NCI-H748 treated with DMSO at 0.1 percent for 48 hours (cell line): ENCODE measurements at places on chromosomes 1 and 21.

DNA sequence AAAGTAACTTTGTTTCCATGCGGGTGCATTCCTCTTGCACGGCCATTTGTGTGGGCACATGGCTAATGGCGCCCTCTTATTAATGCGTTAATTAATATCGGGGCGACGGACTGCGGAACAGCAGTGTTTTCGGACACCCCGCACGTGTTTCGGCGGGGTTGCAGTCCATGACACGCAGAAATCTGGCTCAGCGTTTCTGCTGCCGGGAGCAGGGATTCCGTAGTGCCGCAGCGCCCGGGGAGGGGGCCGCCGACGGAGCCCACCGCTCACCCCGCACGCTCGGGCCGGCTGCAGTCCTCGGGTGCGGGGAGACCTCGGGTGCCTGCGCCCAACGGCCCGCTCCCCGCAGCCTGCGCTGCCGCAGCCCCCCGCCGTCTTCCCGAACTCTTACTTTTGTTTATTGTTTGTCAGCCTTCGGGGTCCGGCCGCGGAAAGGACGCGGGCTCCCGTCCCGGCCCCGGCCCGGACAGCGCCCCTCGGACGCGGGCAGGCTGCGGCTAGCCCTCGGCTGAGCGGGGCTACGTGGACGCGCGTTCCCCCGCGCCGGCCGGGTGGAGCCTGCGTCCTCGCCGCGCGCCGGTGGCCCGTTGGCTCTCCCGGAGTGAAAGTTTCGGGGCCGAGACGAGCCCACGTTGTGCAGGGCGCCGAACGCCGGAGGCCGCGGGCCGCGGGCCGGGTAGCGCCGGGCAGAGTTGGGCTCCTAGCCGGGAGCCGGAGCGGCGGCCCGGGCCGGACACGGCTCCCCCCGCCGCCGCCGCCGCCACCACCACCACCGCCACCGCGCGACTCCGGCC, 849 bp downstream of the NFIA start:
- no peak for DNase-seq

GRCh38 chr1:60573121-60573520, 499.6 kb upstream of the C1orf87 start:
- no peak for DNase-seq

DNA sequence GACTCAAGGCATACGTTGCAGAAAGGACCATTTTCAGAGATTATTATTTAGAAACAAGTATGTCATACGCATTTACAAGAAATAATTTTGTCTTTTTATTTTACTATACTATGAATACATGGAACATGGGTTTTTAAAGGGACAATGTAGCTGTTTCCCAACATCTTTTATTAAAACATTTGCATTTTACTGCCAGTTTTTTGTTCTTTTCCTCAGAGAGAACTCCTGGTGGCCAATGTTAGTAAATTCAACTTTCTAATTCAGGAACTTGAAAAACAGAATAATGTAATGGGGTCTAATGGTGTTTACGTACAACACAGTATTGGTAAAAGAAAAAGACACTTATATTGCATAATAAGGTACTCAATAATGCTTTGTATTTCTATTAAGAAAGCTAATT, 14.9 kb downstream of the PRDM2 start:
- no peak for DNase-seq

DNA sequence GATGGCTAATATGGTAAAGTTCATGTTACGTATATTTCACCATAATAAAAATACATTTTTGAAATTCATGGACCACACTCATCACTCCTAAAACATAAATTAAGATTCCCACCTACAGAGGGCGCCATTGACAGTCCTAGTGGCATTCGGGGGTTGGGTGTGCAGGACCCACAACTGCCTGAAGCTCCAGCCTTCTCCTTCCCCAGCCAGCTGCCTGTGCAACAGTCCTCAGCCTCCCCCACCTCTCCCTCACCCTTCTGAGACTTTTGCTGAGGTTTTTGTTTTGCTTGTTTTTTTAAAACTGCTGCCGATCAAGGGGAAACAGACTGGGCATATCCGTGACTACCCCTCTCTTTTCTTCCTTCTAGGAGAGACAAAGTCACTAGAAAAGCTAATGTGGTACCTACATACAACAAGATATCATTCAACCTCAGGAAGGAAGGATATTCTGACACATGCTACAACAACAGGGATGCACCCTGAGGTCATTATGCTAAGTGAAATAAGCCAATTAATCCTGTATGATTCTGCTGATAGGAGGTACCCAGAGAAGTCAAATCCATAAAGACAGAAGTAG, 9.2 kb upstream of the EVA1C start:
- DNase-seq: peak; percentile 43

GRCh38 chr21:29224006-29224405, 74.7 kb upstream of the BACH1 start:
- DNase-seq: no peak

DNA sequence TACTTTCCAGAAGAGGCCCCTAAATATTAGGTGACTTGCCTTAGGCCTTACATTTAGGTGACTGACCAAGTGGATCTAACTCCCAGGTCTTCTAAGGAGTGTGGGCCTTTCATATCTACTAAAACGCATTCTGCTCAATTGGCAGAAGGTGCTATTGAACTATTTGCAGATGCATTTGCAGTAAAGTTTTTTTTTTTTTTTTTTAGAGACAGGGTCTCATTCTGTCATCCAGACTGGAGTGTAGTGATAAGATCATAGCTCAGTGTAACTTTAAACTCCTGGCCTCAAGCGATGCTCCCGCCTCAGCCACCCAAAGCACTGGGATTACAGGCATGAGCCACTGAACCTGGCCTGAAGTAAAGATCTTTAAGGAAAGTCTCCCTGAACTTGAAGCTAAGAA, 13.0 kb upstream of the ACBD6 start:
- DNase-seq: no peak

DNA sequence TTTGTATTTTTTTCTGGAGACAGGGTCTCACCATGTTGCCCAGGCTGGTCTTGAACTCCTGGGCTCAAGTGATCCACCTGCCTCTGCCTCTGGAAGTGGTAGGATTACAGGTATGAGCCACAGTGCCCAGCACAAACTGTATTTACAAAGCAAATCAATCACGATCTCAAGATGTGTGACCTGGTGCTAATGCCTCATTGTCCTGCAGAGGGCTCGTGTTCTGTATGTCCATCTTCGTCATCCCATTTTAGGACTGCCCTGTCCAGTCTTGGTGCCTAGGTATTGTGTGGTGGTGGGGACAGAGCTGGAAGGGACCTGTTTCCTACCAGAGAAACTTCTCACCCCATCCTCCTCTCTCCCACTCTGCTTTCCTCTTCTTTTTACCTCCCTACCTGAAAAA, 20.2 kb downstream of the PROK1 start:
- DNase-seq: no peak

- no peak for DNase-seq
These were observed 36.0 kb downstream of the ALG6 start for GRCh38 chr1:63403386-63403785.

GRCh38 chr1:200081969-200082245, 54.4 kb downstream of the NR5A2 start:
- no peak for DNase-seq

DNA sequence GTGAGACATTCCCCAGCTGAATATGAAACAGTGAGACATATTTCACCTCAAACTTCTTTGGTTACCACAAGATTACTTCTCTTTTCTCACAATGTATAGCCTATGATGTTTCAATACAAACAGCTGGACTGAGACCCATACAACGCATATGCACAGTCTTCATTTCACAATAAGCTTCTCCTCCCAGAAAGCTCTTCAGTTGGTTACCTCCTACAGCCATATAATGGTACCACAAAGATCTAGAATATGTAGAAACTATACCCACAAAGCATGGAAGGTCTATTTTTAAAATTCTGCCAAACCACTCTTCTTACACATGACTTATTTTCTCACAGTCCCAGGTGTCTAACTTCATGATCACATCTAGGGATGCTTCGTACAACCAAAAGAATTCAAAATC, 70.8 kb downstream of the JAK1 start:
- no peak for DNase-seq

DNA sequence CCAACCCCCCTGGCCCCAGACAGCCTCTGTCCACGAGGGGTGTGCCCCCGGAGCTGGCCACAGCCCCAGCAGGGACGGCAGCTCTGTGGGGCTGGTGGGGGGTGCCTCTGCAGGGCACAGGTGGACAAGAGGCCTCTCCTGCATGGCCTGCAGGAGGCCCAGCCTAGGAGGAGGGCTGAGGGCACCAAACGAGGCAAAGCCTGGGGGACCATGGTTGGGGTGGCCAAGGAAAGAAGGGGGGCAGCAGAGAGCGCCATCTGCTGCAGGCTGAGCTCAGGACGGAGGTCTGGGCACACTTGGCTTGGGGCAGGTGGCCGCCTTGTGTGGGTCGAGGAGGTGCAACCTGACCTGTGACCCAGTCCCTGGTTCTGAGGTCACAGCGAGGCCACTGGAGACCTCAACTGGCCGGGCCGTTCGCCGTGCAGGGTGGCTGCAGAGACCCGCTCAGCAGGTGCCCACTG, 27.3 kb downstream of the RRP1 start:
- no peak for DNase-seq

GRCh38 chr1:1183833-1184775, 10.4 kb downstream of the TTLL10 start:
- no peak for DNase-seq

- no peak for DNase-seq
These were observed 26.3 kb upstream of the NHLH2 start for GRCh38 chr1:115867216-115867615.

GRCh38 chr1:200965111-200965805, 58.3 kb downstream of the KIF21B start:
- DNase-seq: no peak

- DNase-seq: no peak
These were observed 48.9 kb downstream of the MEF2D start for GRCh38 chr1:156451505-156452160.

DNA sequence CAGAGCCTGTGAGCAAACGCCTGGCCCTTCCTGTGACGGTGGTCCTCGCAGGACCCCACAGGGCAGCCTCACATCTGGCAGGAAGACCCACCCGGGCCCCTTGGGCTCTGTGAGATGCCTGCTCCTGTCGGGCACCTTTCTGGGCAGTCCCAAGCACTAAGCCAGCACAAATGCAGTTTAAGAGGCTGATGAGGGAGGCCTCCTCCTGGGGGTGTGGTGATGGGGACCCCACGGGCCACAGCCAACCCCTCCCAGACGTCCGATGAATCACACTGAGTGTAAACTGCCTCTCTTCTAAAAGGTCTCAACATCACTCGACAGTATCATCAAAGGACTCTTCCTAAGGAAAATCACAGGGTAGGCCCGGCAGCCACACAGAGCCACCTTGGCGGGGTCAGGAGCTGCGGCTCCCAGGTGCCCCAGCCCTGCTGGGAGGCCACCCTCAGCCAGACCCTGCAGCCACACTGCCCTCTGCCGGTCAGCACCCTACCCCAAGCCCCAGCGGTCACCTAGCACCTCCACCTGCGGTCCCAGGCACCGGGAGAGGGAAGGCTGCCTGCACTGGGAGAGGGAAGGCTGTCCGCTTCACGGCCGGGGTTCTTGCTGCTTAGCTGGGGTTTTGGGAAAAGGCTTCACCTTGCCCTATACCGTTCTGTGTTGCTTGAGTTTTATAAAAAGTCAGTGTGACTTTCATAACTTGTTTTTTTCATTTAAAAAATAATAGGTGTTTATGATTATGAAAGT, 3.9 kb upstream of the PRKCZ start:
- DNase-seq: peak; percentile 8

DNA sequence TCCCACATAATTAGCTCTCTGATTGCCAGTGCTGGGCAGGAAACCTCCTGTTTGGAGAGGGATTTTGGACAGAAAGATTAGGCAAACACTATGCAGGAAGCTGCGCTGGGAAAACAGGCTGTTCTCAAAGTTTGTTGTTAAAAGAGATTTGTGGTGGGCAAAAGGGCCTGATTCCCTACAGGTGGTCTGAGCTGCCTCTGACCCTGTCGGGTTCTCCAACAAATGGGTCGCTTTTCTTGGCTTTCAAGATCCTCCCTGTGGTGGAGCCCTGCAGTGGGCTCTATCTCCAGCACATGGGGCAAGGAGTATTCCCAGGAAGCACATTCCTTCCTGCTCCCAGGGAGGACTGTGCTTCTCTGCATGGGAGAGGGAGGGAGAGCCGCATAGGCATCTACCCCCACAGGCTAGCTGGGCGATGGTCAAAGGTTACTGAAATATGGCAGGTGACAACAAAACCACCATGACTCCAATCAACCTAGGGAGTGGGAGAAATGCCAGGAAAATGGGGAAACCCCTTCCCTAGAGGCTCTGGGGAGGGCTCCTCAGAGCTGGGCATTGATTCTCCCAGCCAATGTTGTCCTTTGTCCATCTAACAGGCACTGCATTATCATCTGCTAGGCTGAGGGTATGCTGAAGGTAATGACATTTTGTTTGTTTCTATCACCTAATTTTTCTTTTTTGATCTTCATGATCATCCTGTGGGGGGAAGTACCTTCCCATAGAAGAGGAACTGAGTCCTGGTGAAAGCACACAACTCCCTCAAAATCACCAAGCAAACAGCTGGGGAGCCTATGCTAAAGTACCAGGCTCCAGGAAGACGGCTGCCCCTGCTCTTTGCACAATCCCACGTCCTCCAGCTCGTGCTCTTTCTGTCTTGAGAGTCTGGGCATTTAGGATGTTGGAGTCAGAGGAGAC, 85.3 kb downstream of the PLXNA2 start:
- no peak for DNase-seq

GRCh38 chr1:11487196-11487751, 8.3 kb downstream of the DISP3 start:
- DNase-seq: no peak

- no peak for DNase-seq
These were observed 22.7 kb upstream of the LCE5A start for GRCh38 chr1:152487871-152488270.

GRCh38 chr21:36260030-36260787, 59.8 kb upstream of the MORC3 start:
- DNase-seq: peak; percentile 27

DNA sequence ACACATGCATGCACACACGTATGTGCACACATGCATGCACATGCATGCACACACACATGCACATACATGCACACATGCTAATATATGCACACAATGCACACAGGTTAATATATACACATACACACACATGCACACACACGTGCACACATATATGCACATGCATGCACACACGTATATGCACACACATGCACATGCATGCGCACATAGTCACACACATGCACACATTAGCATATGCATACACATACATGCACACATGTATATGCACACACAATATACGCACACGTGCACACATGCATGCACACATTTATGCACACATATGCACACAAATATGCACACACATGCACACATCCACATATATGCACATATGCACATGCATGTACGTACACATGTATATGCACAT, 506.8 kb downstream of the MATN1 start:
- DNase-seq: no peak

- no peak for DNase-seq
These were observed 106.0 kb downstream of the TMEM53 start for GRCh38 chr1:44568128-44568900.

- DNase-seq: no peak
These were observed 77.4 kb downstream of the APP start for GRCh38 chr21:26093122-26093521.

DNA sequence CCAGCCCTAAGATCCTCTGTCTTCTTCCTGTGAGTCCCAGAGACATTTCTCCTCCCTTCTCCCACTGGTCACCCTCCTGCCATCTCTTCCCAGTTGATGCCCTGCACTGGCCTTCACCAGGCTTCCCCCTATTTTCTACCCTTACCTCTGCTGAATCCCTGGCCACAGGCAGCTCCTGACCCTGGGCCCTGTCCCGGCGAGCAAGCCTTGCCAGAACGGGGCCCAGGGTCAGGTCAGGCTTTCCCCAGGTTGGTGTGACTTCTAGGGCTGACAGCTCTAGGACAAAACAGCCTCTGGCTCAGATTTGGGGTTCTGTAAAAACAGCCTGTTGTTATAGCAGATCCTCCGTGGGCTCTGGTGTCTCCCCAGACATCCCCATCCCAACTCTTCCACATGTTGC, 52.7 kb upstream of the A3GALT2 start:
- no peak for DNase-seq

- peak; percentile 2 for DNase-seq
These were observed 612.0 kb downstream of the MATN1 start for GRCh38 chr1:30111431-30111830.
